ENCODE measurements at places on chromosomes 7 and 10. TPM values are rescaled to one million over a fixed set of nuclear protein-coding genes. Genes with fewer than 3 reads are reported as not detected.

GRCh38 chr10:62457598-62457997 is 83.4 kb downstream of the ZNF365 start:
- peaks cover 21% of the 10 kb centered on the region for H3K4me1 ChIP-seq
- no peak for DNase-seq
- peaks cover 4% of the 10 kb centered on the region for H3K27me3 ChIP-seq
- H3K27ac ChIP-seq = no peak overlapping the region

Gene GLI3
- not detected for total RNA-seq

Gene MAT1A
- not detected for total RNA-seq

DNA sequence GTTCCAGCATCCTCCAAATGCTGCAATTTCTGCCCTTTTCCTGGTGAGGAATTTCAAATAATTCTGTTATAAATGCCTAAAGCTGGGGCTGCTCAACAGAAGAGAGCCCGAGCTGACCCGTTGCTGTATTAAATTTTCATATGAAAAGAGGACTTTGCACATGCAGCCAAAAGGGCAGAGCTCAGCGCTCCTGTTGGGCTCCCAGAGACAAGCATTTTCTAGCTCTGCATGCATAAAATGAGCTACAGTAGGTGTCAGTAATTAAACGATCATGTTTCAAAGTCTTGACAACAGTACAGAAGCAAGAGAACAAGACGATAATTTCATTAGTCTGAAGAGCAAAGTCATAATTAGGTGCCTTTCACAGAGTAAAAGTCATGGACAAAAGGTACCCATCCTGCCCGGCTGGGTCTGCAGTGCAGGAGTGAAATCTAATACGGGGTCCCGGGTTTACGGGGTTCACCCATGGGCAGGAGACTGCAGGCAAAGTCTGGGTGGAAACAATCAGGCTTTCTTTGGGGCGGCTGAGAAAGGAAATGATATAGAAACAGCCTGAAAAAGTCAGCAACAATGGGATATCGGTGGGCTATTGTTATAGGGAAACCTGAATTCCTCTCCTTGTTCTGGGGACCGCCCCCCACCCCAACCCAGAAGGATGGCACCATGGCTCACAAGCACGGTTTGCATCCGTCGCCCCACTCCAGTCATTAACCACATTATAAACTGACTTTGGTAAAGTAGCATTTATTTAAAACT is 66.0 kb downstream of the EBF3 start:
- H3K27ac ChIP-seq = no peak overlapping the region
- peaks cover 3% of the 10 kb centered on the region for H3K27me3 ChIP-seq
- no peaks in the 10 kb centered on the region for H3K36me3 ChIP-seq
- no peaks in the 10 kb centered on the region for H3K4me1 ChIP-seq
- no peak for DNase-seq

Gene TUBAL3
- total RNA-seq = not detected

- H3K27me3 ChIP-seq = no peaks in the 10 kb centered on the region
- H3K4me1 ChIP-seq = peaks cover 8% of the 10 kb centered on the region
- no peak for DNase-seq
- H3K4me3 ChIP-seq = no peak overlapping the region
Observed at GRCh38 chr10:118742782-118743181, 12.0 kb downstream of the CACUL1 start.

Gene PLAC9
- not detected for total RNA-seq

Gene HMX3
- total RNA-seq = not detected

- H3K27ac ChIP-seq = no peak overlapping the region
- H3K4me3 ChIP-seq = no peak overlapping the region
- DNase-seq = no peak
Observed at GRCh38 chr10:290026-290725, 154.9 kb downstream of the ZMYND11 start.

Measured in activated CD8-positive, alpha-beta T cell treated with anti-CD3 and anti-CD28 coated beads, Interleukin-2, amount 10 ng/mL, durations not matched to agents 7 days and 5 days (primary cell).